ENCODE measurements at places on chromosomes 4 and X.

- DNase-seq, result no peak
These were observed 645.4 kb downstream of the BCOR start for GRCh38 chrX:39452401-39452800.

- no peak for DNase-seq
These were observed 45.9 kb upstream of the ZNF827 start for GRCh38 chr4:145984563-145984962.

- DNase-seq, result no peak
These were observed 28.9 kb downstream of the TMPRSS11E start for GRCh38 chr4:68476191-68476590.

DNA sequence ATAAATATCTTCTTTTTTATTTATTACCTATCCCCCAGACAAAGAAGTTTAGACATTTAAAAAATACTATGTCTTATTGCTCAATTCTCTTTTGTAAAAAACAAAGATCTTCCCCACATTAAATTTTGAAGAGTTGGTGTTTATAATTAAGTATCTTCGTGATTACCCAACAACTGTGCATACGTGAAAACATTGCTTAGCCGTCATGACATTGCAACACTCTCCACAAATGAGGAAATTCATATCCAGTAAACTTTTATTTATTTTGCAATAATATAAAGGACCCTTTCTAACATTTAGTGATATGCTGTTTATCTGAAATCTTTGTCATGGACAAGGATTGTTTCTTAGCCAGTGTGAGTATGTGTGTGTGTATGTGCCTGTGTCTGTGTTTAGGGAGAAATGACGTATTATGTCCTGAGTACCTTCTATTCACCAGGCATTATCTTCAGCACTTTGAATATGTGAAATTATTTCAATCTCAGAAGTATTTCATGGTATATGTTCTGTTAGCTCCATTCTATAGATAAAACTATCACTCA, 26.1 kb upstream of the EREG start:
- no peak for DNase-seq

DNA sequence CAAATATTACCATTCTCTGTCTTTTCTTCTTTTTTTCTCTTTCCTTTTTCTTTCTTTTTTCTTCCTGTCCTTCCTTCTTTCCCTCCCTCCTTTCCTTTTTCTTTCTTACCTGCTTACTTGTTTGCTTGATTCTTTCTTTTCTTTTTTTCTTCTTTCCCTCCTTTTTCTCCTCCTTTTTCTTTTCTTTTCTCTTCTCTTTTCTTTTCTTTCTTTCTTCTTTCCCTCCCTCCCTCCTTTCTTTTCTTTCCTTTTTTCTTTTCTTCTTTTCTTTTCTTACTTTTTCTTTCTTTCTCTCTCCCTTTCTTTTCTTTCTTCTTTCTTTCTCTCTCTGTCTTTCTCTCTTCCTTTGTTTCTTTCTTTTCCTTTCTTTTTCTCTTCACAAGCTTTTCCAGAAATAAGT, 697.4 kb upstream of the ADGRL3 start:
- DNase-seq, result no peak

DNA sequence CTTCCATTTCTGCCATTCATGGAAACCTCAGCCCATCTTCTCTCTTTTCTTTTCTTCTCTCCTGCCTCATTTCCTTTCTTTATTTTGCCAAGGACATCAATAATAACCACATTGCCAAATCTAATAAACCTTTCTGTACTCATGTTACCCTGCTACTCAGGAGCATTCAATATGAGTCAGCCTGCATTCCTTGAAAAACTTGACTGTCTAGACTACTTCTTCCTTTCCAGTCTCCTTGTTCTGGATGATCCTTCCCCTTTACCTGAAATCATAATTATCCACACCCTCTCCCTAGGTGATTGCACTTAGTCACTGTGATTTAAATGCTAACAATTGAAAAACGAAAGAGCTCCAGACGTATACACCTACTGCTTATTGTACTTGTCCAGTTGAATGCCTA, 253.2 kb upstream of the CENPE start:
- no peak for DNase-seq

GRCh38 chrX:40331762-40332161, 234.0 kb upstream of the BCOR start:
- no peak for DNase-seq

DNA sequence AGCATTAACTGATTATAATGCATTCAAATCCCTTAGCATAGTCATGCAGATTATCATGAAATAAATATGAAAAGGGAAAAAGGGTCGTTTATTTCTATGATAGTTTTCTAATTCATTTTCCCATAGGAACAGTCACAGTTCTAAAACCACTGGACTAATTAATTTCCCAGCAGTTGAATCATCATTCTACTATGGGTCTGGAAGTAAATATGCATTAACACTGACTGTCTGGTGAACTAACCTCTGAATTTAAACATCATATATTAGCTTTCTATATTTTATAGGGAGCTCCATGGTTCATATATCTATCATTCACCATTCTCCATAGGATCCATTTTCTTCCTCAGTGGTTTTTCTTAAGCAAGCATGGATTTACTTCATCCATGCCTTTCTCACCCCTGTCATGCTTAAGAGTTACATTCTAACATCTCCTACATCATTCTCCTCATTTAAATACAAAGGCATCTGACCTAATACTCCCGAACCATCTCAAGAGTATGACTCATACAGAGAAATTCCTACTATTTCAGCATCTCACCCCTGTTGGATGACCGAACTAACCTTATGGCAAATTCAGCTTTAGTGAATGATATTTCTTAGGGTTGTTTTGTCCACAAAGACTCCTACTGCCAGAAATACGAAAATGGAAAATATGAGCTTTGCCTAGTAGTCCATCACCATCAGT, 198.7 kb upstream of the ADAMTS3 start:
- DNase-seq, result no peak

DNA sequence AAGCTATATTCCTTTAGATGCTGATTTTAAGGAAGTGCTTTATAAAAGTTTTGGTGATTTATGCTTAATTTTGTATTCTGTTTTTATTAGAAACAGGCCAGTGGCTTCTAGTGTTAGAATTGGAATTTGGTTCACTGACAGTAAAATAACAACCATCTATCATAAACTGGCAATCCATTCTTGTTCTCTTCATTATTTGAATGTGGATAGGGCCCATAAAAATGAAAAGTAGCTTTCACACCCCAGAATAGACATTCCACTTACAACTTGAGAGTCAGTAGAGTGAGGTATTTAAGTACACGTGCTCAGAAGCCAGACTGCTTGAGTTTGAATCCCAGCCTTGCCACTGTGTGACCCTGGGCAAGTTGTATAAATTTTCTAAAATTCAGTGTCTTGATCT, 232.4 kb upstream of the CTSO start:
- no peak for DNase-seq

- no peak for DNase-seq
These were observed 60.4 kb downstream of the REELD1 start for GRCh38 chr4:146274774-146275173.

- DNase-seq, result no peak
These were observed 60.9 kb upstream of the IL13RA1 start for GRCh38 chrX:118666521-118666920.

DNA sequence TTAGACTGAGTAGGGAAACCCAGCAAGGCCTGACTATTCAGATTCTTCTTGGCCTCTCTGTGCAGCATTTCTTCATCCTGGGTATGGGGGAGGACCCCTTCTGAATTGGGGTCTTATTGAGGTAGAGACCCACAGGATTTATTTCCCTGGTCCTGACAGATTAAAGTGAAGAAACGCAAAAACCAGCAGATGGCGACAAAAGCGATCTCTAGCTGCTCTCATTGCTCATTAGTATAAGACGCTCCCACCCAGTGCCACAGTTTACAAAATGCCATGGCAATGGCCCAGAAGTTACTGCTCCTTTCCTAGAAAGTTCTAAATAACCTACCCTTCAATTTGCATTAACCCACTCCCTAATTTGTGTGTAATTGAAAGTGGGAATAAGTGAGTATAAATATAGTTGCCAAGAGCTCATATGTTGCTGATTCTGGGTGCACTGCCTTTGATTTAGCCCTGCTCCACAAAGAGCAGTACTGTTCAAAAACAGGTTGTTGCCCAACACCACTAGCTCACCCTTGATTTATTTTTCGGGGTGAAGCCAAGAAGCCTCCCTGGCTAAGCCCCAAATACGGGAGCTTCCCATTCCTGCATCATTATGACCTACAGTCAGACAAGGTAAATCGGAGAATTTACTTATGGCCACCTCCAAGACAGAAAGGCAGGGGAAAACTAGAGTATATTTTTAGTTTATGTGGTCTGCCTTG, 3.7 kb upstream of the BEX4 start:
- no peak for DNase-seq

- DNase-seq, result no peak
These were observed 45.9 kb upstream of the ALG13 start for GRCh38 chrX:111634823-111635729.

- DNase-seq, result no peak
These were observed 230.9 kb downstream of the SOWAHB start for GRCh38 chr4:76666944-76667532.
